CD4-positive, CD25-positive, alpha-beta regulatory T cell (primary cell): ENCODE measurements at places on chromosomes 5 and 9.

- DNase-seq = no peak
These were observed 75.7 kb upstream of the SMARCA2 start for GRCh38 chr9:1939466-1939865.

GRCh38 chr9:470552-471194, 256.0 kb downstream of the DOCK8 start:
- DNase-seq = no peak

DNA sequence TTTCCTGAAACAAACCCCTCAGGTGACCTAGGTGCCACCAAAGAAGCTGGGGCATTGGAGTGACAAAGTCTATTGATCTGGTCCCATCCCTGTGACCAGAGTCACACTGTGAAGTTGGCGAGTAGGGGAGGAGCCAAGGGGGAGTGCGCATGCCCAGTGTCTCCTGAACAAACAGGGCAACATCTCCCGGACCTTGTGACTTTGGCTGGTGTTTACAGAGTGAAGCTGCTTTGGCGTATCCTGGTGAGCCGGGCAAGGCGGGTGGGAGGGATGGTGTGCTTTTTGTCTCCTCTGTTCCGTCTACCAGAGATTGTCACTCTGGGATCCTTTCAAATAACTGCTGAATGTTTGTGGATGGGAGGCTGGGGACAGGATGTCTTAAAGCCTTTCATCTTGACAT, 204.5 kb downstream of the HSPA4 start:
- DNase-seq = no peak

GRCh38 chr9:136296434-136297015, 7.4 kb downstream of the CCDC187 start:
- no peak for DNase-seq

DNA sequence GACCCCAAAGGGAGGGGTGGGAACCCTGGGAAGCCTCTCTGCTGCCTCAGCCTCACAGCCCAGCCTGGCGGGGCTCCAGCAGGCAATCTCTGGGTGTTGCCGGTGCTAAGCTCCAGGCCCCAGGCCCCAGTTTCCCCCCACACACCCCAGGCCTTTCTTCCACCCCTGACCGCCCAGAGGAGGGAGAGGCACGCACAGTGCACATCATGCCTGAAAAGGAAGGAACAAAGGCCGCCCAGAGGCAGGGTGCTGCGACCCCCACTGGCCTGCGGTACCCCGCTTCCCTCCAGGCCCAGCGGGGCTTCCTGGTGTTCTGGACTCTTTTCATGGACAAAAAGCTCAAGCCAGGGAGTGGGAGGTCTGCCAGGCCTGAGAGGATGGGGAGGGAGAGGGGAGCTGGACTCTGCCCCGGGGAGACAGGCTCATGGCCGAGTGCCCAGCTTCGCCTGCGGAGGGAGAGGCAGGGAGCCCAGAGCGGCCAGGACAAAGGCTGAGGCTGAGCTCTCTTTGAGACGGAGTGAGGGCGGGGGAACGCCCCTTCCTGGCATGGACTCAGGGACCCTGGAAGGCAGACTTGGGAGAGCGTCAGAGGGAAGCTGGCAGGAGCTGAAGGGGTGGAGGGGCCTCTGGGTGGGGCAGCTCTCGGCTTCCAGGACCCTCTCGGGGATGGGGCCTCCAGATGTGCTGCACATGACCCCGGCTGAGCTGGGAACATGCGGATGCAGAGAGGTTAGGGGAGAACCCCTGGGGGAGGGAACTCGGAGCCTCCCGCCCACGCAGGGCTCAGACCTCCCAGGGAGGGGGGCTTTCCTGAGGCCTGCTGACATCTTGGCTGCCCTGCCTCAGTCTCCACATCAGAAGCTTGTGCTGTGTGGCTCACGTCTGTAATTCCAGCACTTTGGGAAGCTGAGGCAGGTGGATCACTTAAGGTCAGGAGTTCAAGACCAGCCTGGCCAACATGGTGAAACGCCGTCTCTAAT, 1.8 kb upstream of the ENTPD2 start:
- DNase-seq = no peak

DNA sequence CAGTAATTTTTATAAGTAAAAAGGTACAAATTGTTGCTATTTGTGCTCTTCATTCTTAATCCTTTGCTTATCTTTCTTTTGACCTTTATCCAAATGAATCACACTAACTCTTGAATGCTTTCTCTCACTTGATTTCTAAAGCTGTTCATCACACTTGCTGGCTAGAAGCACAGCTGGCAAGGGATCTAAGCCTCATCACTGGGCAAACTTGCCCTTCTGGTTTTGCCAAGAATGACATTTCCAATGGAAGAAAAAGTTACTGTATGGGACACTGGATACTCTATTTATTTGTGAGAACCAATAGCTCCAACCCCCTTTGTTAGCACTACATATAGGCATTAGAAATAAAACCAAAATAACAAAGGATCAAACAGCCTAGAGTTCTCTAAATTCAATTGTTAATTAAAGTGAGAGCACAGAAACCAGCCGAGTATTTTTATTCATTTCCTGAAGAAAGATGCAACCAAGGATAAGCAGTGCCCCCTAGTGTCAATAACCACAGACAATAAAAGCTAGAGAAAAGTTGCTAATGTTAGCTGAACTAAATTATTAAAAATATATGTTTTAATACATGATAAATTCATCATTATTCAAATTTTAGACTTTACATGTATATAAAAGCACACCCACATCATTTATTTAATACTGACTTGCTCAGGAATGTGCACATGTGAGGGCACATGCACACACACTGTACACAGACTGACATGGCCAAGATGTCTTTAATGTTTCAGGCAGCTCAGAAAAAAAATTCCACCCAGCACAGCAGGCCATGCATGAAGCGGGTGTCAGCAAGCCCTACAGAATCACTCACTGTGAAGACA, 59.8 kb upstream of the POU5F2 start:
- DNase-seq = no peak

GRCh38 chr5:127602481-127602880, 46.4 kb upstream of the CTXN3 start:
- DNase-seq = no peak

DNA sequence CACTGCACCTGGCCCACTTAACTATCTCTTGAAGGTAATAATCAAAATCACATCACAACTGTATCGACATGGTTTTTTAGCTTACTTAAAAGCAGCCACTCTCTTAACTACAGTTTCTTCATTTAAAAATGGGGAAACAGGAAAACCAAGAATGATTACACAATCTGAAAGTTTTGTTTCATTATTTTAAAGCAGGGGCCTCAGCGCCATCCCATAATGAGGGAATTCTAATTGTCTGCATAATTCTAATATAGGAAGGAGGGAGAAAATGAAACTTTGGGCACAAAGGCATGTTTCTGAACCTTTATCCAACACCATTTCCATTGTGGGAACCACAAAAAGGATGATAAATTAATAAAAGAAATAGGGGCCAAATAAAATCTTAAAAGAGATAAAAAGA, 7.6 kb downstream of the HACD4 start:
- DNase-seq = no peak

DNA sequence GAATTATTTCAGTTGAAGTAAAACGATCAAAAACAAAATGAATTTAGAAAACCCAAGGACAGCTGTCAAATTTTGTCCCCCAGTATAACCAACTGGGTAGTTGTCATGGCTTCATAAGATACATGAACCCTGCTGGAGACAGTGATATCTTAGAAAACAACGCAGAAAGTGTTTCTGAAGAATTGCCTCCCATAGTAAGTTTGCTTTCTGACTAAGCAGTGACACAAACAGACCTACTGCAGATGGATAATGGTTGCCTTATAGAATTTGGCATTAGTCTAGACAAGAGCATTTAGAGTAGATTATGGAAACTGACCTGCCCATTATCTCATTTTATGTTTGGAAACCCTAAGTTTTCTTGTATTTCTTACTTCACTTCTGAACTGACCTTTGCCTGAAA, 187.7 kb upstream of the KCNN2 start:
- no peak for DNase-seq

GRCh38 chr5:42689391-42689790, 67.2 kb upstream of the CCDC152 start:
- no peak for DNase-seq
